ENCODE measurements at places on chromosomes 7 and 10.

- DNase-seq: no peak
These were observed 86.4 kb upstream of the DGKB start for GRCh38 chr7:14988941-14989340.

GRCh38 chr10:77873536-77874380 is 52.8 kb downstream of the DLG5 start:
- DNase-seq: no peak

DNA sequence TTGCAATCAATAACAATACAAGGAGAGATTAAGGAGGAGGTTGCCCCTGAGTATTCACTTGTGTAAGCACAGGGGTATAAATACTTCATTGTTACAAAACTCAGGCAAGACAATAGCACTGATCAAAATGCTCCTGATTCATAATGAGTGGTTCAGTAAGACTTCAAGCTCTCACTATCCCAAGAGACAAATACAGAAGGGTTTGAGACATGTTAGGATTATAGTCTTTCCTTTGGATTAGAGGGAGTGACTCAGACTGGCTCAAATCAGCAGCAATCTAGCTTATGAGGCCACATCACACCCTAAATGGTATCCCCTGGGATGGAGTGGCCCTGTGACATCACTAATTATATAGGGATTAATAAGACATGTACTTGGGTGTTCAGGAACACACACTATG is 167.2 kb upstream of the HGF start:
- DNase-seq: no peak

DNA sequence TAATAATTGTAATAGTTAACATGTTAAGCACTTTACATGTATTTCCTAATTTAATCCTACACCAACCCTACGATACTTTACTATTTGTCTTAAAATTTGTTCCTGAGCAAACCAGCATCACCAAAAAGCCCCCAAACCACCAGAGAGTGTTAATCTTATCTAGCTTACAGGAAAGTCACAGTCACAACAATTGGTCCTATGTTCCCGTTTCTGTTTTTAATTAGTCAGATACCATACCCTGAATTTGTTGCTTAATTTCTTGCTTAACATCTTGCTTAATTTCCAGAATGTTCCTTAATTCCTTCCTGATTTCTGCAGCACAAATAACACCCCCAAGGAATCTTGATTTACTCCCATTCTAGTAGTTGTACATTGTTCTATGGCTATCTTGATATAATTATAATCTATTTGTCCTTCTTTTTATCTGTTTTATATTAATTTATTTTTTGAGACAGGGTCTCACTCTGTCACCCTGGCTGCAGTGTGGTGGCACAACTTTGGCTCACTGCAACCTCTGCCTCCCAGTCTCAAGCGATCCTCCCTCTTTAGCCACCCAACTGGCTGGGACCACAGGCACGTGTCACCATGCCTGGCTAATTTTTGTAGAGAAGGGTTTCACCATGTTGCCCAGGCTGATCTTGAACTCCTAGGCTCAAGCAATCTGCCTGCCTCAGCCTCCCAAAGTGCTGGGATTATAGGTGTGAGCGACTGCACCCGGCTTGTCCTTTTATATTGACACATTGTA is 6.6 kb upstream of the PDSS1 start:
- DNase-seq: no peak

- no peak for DNase-seq
These were observed 77.3 kb upstream of the GTF2IRD1 start for GRCh38 chr7:74376256-74377036.

GRCh38 chr7:16399265-16399831 is 22.0 kb downstream of the CRPPA start:
- no peak for DNase-seq

DNA sequence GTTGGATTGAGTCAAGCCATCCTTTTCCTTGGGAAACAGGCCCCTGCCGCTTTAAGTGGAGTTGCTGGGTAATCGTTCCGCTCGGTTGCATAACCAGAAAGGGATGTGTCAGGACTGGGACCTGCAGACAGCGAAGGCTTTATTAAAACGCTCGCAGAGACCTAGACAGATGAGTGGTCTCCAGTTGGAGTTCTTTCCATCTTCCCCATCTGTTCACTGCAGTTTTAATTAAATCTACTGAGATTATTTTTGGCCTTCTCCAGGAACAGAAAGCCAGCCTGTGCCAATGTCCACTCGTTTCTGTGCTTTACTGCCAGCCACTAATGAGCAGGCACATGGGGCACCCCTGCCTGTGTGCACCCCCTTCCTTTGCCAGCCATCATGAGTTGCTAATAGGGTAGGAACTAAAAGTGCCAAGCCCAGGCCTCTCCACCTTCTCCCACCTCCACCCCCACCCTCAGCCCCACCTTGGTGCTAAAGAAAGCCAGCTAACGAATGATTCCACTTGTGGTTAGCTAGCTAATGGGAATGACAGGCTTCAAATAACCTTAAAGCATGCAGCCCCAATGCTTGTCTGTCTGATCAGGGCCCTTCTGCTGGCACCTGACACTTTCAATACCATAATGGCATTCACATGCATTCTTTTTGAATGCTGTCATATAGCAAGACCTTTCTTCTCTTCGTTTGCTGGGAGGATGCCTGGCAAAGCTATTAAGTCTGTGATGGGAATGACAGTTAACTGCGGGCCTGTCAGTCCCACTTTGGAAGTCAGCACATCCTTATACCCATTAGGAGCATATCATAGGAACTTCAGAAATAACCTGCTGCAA is 556.8 kb upstream of the GALNT17 start:
- no peak for DNase-seq

DNA sequence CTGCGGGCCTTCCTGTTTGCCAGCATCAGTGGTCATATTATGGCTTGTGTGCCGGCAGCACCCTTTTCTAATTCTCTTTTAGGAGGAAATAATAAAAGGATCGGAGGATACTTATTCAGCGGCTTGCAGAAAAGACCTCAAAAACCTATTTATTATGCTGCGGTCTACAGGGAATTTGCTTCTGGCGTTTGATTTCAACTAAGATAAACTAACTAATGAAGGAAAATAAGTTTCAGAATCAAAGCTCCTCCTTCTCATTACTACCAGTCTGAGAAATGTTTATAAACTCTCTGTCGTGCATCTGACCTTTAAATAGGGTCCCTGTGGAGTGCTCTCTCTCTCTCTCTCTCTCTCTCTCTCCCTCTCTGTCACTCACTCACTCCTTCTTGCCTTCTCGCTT is 335.0 kb upstream of the GLI3 start:
- no peak for DNase-seq

GRCh38 chr7:74083117-74083876 is at the start of gene LIMK1:
Gene LIMK1, plus strand, starts transcription at chr7:74083804. Its CDS starts 187 bp downstream, at chr7:74083991.
- no peak for DNase-seq

GRCh38 chr7:55140941-55141278 is 122.1 kb downstream of the EGFR start:
- no peak for DNase-seq

GRCh38 chr7:42233695-42234331 is 3.2 kb downstream of the GLI3 start:
- DNase-seq: no peak

DNA sequence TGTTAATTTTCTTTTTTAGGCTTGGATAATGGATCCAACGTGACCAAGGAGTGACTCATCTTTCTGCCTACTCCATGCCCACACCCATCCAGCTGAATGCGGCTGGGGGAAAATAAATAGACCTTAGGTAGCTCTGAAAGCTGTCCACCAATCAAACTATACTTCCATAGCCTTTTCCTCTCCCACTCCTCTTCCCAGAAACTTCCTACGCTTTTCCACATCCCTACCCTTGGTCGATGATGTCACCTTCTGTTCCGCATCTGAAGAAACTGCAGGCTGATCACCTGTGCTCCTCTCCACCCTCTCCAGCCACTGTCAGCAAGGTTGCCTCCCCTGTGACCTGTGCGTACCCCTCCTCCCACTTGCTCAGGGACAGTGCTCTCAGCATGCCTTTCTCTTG is 359.8 kb upstream of the KLF6 start:
- DNase-seq: no peak

- no peak for DNase-seq
These were observed 18.8 kb upstream of the MDFIC start for GRCh38 chr7:114903131-114903530.

DNA sequence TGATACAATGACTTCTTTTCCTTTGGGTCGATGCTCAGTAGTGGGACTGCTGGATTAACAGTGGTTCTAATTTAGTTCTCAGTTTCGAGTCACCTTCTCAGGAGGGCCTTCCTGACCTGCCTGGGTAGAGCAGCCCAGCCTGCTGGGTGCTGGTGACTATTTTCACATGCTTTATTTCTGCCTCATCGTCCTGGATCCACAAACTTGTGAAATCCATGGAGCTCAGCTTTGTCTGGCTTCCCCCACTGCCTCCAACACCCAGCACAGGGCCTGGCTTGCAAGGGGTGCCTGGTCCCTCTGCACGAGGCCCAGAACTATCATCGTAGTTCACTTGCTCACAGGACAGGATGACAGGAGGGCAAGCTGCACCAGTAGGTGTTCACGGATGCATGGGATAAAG is 46.9 kb downstream of the SPOCK2 start:
- no peak for DNase-seq

All from left renal cortex interstitium (tissue), 4 donors.